ENCODE measurements at places on chromosomes 12 and 14. TPM values are rescaled to one million over a fixed set of nuclear protein-coding genes. Genes with fewer than 3 reads are reported as not detected.

Gene SERPINA9
- not detected for polyA plus RNA-seq

Gene INHBE
- not detected for polyA plus RNA-seq

Gene TMEM19
- 13.6 TPM for polyA plus RNA-seq

GRCh38 chr12:198705-199104, 15.3 kb downstream of the SLC6A12 start:
- DNase-seq = no peak

- no peak for DNase-seq
Observed at GRCh38 chr12:38384816-38385378, 68.3 kb downstream of the ALG10B start.

- DNase-seq = no peak
Observed at GRCh38 chr12:28855761-28856310, 293.2 kb upstream of the FAR2 start.

GRCh38 chr12:108821407-108822397, 35.7 kb downstream of the SSH1 start:
- no peak for DNase-seq

GRCh38 chr12:103583008-103583407, 4.1 kb upstream of the STAB2 start:
- DNase-seq = no peak

GRCh38 chr14:64604881-64605280, 55.1 kb downstream of the PPP1R36 start:
- no peak for DNase-seq

DNA sequence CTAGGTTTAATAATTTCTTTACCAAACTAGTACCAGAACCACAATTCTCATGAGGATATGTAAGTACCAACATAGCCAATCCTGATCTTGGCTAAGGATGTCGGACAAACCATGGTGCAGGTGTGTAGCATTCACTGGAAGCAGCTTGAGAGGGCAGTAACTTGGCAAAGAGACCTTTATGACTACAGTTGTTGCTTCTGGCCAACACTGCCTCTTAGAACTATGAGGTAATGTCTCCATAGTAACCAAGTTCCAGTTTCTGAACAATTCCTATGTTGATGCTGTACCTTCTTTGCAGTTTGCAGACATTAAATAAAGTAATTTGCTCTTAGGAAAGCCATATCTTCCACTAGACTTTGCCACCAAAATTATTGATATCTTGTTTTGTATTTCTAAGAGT, at the start of gene LMNTD1:
Gene LMNTD1 (minus strand): TSS at position 186 of the 400 bp plus-strand sequence. CDS start 324 bp downstream, outside the sequence.
- no peak for DNase-seq

GRCh38 chr12:48351022-48351708, 446 bp upstream of the ZNF641 start:
- peak; percentile 91 for DNase-seq

DNA sequence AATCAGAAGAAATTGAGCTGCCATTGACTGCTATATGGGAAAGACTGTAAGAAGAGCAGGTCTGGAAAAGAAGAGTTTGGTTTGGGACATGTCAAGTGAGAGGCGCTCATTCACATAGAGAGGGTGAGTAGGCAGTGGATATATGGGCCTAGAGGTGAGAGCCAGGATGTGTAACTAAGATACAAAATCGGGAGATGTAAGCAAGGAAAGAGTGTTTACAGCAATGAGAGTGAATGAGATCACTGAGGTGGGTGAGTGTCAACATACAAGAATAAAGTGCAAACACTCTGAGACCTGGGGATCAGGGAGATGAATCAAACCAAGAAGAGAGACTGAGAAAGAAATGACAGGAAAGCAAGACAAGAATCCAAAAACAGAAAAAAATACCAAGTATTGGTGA, 58.0 kb upstream of the RTRAF start:
- no peak for DNase-seq

DNA sequence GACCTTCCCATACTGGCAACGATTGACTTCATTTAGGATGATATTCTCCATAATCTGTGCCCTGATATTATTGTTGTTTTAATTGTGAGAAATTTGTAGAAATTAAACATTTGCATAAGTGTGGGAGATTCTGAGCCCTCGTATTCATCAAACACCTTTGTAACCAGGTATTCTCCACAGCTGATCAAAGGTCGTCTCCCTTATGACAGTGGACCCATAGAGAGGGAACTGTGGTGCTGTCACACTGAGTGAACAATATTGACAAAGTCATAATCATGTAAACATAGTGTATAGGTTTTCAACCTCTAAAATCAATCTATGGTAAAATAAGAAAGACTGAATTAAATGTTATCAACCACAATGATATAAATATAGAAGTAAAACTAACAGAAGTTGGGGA, 14.9 kb upstream of the PLEKHG3 start:
- no peak for DNase-seq

- no peak for DNase-seq
Observed at GRCh38 chr14:96150214-96150613, 54.4 kb upstream of the BDKRB2 start.

GRCh38 chr12:10725003-10725402, 1.9 kb upstream of the YBX3 start:
- no peak for DNase-seq

GRCh38 chr14:86310148-86310547, 780.2 kb downstream of the FLRT2 start:
- no peak for DNase-seq

Data from aorta (tissue), 5 donors.